Fibroblast of skin of left quadriceps (primary cell): ENCODE measurements at places on chromosomes 7 and 10.

- DNase-seq, result peak; percentile 67
These were observed 74.1 kb downstream of the NRBF2 start for GRCh38 chr10:63206997-63207811.

- DNase-seq, result no peak
These were observed 34.1 kb downstream of the MACC1 start for GRCh38 chr7:20183086-20183485.

DNA sequence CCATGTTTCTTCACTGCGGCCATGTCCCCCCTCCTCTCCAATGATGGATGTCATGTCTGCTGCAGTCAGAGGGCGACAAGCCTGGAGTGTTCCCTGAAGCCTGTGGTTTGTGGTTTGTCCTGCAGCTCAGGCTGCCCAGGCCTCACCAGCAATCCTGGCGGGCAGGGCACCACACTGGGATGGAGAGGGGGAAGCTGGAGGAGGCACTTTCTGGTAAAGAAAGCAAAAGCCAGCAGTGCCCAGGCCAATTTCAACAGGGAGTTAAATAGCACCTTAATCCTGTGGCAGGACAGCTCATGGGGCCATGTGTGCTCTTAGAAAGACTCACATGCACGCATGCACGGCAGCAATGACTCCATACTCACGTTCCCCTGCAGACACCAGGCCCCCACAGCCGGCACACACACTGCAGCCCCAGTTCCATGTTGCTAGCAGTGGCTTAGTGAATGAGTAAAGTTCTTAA lies 158.3 kb downstream of the EGFR start:
- DNase-seq, result no peak

GRCh38 chr7:25804154-25804553 lies 347.8 kb upstream of the NFE2L3 start:
- no peak for DNase-seq

- no peak for DNase-seq
These were observed 119.5 kb downstream of the CCSER2 start for GRCh38 chr10:84447701-84448400.

GRCh38 chr7:67392596-67393438 lies 396.2 kb downstream of the TYW1 start:
- no peak for DNase-seq

- no peak for DNase-seq
These were observed 51.4 kb downstream of the RBM20 start for GRCh38 chr10:110695539-110695886.

DNA sequence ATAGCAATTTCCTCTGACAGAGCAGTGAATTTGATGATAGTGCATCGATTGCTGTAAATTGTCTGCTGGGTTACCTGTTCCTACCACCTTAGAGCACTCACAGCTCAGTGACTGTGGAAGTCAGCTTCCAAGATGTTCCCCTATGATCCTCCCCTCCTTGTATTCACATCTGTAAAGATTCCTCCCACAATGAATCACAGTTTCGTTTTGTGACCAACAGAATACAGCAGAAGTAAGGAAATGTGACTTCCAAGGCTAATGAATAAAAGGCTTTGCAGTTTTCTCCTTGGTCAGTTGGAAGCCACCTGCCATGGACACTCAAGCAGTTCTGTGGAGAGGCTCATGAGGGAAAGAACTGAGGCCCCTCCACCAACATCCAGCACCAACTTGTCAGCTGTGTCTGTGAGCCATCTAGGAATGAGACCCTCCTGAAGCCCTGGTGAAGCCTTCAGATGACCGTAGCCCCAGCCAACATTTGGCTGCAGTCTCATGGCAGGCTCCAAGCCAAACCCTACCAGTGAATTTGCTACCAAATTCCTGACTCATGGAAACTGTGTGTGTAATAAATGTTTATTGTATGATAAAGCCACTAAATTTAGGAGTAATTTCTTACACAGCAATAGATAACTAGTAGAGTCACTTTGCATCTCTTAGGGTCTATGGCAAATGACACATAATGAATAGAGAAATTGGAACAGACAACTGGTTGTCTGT lies 309.5 kb upstream of the NPVF start:
- DNase-seq, result no peak

DNA sequence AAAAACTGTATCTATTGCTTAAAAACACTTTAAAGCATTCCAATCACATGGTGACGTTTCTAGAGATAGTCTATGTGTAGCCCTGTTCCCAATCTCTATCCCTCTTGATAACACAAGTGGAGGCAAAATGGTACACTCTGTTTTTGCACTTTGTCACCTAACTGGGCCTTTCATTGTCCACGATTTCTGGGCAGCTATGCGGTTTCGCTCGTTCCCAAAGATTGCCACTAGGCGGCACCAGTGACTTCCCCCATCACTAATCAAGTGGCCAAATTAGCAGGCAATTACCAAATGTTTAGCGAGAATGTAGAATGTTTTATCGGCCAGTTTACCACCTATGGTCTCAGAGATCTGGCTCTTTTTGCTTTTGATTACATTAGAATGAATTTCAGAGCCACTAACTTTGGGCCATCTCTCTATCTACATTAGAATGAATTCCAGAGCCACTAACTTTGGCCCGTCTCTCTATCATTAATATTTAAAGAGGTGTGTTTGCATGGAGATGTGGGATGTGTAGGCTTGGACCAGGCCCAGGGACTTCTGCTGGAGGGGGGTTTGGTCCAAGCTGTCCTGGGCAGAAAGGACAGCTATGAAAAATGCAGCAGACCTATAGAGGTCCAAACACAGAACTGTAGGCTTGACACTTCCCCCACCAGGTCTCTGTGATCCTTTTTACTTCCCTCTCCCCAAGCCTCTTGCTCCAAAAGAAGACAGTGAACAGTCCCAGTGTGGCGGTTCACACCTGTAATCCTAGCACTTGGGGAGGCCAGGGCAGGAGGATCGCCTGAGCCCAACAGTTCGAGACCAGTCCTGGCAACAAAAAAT lies 90.1 kb downstream of the EPC1 start:
- DNase-seq, result no peak

- no peak for DNase-seq
These were observed 149.2 kb downstream of the PLPP4 start for GRCh38 chr10:120606051-120606764.

- no peak for DNase-seq
These were observed 422.2 kb upstream of the MTPN start for GRCh38 chr7:136399385-136399784.

DNA sequence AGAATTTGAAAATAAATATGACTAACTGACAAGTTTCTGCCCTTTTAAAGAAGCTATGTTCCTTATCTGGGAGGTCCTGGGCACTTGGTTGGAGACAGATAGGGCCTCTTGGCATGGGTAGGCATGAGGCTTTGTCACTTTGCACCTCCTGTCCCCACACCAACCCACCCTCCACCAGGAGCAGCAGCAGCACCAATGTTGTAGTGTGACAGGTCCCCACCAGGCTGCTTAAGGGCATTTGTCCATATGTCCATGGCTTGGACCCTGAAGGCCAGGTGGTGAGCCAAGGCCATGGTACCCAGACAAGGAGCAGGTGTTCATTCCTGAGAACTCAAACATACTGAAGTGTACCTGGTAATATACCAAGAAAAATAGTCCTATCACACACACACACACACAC lies 629.1 kb downstream of the ACTR3B start:
- no peak for DNase-seq

DNA sequence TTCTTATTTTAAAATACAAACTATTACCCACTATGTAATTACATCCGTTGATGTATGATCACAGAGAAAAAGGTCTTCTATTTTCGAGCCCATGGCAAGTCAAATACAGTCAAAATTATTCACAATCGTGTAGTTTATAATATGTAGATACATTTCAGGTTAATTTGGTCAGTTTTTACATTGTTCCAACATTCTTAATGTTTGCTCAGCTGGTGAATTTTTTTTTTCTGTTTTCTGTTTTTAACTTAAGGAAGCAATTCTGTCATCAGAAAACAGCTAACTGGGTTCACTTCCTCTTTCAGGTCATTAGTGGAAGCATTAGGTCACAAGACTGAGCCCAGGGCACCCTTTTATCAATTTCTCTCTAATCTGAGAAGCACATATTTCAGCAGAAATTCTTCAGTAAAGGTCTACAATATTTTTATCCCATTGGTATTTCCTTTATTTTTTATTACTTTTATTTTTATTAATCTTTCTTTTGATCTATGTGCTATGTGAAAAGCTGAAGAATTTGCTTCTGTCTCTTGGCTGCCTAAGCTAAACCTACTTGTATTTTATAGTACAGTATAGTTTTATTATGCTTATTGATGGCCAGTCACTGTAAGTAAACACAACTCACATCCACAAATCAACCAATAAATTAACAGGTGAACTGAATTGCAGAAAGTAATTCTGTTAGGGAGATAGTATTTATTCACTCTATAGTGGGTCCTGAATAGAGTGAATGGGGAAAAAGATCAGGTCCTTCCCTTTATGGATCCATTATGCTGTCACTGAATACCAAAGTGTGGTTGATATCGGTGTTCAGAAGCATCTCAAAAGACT lies 84.6 kb downstream of the ICA1 start:
- DNase-seq, result no peak

GRCh38 chr10:98172495-98172894 lies 38.0 kb downstream of the R3HCC1L start:
- no peak for DNase-seq

- no peak for DNase-seq
These were observed 107.0 kb upstream of the KIF5B start for GRCh38 chr10:32163071-32163761.

DNA sequence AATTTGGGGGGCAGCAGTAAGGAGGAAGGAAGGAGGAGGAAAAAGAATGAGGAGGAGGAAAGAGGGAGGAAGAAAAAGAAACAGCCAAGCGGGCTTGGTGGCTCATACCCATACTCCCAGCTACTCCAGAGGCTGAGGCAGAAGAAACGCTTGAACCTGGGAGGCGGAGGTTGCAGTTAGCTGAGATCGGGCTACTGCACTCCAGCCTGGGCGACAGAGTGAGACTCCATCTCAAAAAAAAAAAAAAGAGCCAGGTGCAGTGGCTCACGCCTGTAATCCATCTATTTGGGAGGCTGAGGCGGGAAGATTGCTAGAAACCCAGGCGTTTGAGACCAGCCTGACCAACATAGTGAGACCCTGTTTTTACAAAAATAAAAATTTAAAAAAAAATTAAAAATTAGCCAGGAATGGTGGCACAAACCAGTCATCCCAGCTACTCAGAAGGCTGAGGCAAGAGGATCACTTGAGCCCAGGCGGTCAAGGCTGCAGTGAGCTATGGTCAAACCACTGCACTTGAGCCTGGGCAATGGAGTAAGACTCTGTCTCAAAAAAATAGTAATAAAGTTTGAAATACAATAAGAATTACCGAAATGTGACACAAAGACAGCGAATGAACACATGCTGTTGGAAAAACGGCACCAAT lies 14.1 kb upstream of the CRCP start:
- no peak for DNase-seq

GRCh38 chr10:97353945-97354344 lies 19.4 kb upstream of the FRAT2 start:
- no peak for DNase-seq

- no peak for DNase-seq
These were observed 42.9 kb downstream of the BLNK start for GRCh38 chr10:96228408-96228994.

- DNase-seq, result no peak
These were observed 42.4 kb downstream of the P4HA1 start for GRCh38 chr10:73054286-73054685.

- peak; percentile 19 for DNase-seq
These were observed 31.7 kb downstream of the PAPOLB start for GRCh38 chr7:4830176-4830575.

GRCh38 chr7:122438006-122438405 lies 133.5 kb upstream of the FEZF1 start:
- no peak for DNase-seq

DNA sequence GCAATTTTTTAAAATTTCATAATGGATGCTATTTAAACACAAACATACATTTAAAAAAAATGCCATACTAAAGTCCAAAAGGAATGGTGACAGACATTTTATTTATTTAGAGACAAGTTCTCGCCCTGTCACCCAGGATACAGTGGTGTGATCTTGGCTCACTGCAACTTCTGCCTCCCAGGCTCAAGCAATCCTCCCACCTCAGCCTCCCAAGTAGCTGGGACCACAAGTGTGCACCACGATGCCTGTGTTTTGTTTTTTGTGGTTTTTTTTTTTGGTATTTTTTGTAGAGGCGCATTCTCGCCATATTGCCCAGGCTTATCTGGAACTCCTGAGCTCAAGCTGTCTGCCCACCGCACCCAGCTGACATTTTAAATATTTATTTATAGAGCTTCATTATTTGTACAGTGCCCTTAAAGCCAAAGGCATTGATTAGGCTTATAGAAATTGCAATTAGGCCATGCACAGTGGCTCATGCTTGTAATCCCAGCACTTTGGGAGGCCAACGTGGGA lies 703.5 kb downstream of the AUTS2 start:
- DNase-seq, result no peak

DNA sequence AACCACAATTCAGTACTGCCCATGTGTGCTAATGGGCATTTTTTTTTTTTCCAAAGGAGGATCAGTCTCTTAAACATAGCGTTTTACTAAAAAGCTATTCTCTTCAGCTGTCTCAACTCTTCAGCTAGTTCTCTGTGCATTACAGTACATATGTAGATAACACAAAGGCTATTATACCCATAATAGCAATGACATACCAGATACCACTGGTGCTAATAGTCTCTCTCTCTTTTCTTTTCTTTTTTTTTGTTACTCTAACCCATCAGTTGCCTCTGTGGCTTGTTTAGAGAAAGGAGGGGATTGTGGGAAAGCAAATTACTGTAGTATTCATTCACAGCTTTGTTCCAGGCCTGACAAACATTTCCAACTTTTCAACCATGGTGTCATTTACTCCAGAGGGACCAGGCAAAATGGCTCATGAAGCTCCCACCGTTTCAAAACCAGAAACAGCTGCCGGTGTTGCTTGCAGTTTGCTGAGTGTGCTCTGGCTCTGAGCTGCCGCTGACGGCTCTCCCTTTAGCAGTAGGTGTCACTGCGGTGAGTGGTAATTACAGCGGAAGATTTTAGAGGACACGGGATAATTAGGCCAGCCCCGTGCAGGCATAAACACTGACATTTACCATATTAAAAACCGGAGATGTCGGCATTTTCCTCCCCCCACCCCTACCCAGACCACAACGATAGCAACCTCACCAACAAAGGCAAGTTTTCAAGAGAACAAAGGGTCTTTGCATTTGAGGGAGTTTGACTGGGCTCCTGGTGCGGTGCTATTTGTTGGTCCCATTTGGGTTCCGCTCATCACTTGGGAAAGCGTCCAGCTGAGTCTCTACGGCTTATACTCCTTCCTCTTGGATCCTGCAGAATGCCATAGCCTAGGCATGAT lies 1005.5 kb downstream of the KCNMA1 start:
- DNase-seq, result no peak

- no peak for DNase-seq
These were observed 45.8 kb upstream of the PRSS58 start for GRCh38 chr7:142303650-142304049.

DNA sequence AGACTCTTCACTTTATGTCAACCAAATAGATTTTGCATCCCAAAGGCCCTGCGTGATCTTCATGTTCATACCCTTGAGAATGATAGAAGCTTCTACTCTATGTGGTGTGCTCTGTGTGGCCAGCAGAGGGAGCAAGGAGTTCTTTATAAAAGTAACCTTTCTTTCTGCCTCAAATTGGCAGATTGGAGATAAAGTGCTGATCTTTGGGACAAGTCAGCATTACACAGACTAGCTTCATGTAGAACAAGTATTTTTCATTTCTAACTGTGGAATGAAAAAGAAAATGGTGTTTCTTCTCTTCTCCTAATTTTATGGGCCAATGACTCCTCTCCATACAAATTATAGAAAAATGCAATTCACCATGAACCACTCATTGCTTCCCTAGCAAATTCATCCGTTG lies 1214.1 kb downstream of the SORCS1 start:
- DNase-seq, result peak; percentile 37

GRCh38 chr7:27202862-27203134 lies 2.9 kb upstream of the HOXA13 start:
- no peak for DNase-seq
